ENCODE measurements at places on chromosomes 13 and 19.

GRCh38 chr13:29170436-29171082 lies 350.4 kb downstream of the MTUS2 start:
- no peak for DNase-seq

GRCh38 chr13:27973291-27973690 lies 4.2 kb upstream of the CDX2 start:
- DNase-seq, result no peak

GRCh38 chr13:75299913-75300862 lies 181.8 kb downstream of the TBC1D4 start:
- DNase-seq, result no peak

DNA sequence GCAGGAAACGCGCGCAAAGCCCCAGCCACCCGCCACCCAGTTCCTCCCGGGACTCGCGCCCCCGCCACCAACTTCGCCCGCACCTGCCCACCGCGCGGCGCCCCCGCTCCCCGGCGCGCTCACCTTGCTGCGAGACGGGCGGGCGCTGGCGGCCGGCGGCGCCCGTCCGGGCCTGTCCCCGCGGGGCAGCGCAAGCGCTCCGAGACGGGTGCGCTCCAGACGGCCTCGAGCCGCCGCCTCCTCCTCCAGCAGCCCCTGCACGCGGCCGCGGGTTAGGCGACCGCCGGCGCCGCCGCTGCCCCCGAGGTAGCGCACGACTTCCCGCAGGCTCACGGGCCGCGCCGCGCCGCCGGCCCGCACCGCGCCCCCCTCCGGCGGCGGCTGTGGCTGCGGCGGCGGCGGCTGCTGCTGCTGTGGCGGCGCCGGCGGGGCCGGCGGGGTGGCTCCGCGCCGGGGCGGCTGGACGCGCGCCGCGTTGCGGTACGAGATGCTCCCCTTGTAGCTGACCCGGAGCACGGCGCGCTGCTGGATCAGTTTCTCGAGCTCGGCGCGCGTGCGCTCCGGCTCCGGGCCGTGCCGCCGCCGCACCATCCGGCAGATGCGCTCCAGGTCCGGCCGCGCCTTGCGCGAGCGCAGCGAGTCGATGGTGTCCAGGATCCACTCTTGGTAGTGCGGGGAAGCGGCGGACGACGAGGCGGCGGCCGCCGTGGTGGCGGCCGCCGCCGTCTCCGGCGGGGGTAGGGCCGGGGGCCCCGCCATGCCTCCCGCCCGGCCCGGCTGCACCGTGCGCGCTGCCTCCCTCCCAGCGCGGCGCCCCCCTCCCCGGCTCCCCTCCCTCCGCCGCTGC lies 666 bp downstream of the SAMD1 start:
- peak; percentile 79 for DNase-seq

- DNase-seq, result no peak
Observed at GRCh38 chr13:109144693-109145437, 515.5 kb downstream of the MYO16 start.

- DNase-seq, result no peak
Observed at GRCh38 chr19:49428547-49429451, 3.6 kb downstream of the GFY start.

DNA sequence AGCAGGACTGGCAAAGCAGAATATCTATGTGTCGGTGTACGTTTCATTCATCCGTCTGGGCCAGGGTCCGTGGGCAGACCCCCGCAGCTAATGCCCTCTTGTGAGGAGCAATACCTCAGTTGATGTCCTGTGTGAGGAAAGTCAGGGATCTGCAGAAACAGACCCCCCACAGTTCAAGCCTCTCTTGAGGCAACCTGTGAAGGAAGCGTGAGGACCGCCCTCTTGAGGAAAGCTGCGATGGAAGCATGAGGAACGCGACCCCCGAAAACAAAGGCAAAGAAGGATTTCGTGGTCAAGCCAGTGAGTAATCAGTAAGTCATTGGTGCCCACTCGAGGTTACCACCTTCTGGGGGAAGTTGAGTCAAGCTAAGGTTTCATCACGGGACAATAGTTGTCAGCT lies 20.9 kb upstream of the ZNF83 start:
- no peak for DNase-seq

GRCh38 chr19:1455002-1455335 lies 5.0 kb downstream of the APC2 start:
- DNase-seq, result no peak

DNA sequence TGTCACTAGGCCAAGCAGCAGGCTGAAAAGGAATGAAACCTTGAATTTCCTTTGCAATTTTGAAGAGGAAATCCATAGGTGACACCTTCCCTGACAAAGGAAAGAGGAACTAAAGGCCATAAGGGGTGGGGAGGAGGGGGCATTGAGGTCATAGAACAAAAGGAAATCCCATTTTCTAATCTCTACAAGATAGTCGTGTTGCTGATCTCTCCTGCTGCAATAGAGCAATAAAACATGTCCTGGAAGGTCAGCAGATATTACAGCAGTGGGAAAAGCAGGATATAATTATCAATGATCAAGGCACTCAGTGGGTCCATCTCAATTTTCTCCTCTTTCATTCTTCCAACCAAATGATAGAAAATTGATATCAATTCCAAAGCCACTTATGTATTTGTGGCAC lies 20.3 kb upstream of the RAP2A start:
- DNase-seq, result no peak

DNA sequence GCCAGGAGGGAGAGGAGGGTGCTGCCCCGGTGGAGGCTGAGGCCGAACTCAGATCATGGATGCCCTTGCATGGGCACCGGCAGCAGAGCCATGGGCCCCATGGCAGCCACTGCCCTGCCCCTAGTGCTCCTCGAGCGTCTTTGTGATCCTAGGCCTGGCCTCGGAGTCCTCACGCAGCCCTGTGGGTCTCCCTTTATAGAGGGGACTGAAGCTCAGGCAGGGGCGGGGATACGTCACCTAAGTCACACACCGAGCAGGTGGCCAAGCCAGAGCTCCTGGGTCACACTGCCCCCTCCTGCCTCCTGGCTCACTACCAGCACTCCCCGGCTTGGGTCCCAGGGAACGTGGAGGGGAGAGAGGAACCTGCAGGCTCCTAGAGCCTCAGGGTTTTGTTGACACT lies 28.7 kb downstream of the DHX34 start:
- DNase-seq, result peak; percentile 44

DNA sequence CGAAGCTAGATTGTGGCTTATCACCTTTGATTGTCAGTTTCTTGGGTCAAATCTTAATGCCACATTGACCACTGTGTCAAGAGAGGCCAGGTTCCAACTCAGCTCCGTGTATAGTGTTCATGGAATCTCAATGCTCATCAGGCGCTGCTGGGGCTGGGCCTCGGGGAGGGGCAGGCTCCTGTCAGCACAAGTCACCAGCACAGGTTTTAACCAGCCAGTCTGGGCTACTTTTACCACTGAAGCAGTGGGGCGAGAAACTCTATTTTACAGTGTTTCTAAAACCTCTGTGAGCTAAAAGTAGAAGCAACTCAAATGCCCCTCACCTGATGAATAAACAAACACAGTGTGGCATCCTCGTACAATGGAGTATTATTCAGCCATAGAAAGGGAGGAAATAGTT lies 118.7 kb upstream of the GJB6 start:
- DNase-seq, result no peak

DNA sequence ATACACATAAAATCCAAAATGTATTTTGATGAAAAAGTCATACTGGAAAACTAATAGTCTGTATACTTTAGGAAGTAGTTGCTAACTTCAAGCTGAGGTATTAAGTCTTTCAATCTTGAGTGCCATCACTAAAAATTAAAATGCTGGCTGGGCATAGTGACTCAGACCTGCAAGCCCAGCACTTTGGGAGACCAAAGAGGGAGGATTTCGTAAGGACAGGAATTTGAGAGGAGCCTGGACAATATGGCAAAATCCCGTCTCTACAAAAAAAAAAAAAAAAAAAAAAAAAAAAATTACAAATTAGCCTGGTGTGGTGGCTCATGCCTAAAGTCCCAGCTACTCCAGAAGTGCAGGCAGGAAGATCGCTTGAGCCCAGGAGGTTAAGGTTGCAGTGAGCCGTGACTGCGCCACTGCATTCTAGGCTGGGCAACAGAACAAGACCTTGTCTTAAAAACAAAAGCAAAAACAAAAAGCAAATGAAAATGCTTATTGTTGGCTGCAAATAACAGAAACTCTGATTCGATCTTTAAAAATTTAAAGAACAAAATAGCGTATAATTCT lies 1994.2 kb upstream of the PCDH20 start:
- no peak for DNase-seq

GRCh38 chr13:77876176-77876575 lies 42.5 kb downstream of the EDNRB start:
- DNase-seq, result no peak

DNA sequence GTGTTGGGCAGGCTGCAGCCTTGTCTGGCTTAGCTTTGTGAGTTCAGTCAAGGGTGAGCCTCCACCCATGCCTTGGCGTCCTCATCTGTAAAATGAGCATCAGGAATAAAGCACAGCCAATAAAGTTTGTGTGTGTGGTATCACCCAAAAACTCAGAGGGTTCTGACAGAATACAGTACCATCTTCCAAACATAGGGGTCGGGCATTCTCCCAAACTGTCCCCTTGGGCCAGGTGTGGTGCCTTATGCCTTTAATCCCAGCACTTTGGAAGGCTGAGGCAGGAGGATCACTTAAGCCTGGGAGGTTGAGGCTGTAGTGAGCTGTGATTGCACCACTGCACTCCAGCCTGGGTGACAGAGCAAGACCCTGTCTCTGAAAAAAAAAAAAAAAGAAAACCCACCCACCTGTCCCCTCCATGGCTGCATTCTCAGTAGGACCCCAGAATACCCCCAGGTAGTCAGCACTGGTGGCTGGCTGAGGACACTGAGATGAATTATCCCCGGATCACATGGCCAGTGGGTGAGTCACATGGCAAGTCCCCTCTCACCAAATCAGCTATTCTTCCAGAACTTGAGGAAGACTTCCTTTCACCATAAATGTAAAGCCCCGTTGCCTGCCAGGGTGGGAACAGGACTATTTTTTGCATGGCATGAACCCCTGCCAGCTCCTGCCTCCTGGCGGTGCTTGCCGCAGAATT lies 18.6 kb downstream of the POP4 start:
- no peak for DNase-seq

DNA sequence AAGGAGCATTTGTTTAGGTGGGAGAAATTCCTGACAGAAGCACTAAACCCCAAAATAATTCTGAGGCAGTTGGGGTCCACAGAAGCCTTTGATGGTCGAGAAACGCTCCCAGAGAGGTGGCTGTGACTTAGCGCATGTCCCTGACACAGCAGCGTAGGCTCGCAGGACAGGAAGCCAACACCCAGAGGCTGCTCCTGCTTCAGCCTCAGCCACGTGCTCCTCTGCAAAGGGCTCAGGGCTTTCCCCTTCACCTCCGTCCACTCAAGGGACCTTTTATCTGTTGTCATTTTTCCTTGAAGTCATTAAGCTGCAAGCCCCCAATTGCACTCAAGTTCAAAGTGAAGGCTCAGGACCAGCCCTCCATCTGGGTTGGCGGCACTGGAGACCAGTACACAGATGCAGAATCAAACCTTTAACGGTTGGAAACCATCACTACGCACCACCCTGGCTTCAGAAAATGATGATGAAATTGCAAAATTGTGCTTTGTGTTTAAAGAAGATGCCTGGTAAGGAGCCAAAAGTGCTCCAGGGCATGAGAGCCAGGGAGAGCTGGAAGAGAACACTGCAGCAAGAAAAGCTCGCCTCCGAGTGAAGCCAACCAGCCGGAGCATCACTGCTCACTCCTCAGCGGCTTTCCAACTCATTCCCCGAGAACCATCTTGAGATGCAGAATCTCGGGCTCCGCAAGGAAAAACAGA lies 219.6 kb downstream of the RAP2A start:
- no peak for DNase-seq

- no peak for DNase-seq
Observed at GRCh38 chr19:47215581-47215980, 15.4 kb downstream of the BBC3 start.

DNA sequence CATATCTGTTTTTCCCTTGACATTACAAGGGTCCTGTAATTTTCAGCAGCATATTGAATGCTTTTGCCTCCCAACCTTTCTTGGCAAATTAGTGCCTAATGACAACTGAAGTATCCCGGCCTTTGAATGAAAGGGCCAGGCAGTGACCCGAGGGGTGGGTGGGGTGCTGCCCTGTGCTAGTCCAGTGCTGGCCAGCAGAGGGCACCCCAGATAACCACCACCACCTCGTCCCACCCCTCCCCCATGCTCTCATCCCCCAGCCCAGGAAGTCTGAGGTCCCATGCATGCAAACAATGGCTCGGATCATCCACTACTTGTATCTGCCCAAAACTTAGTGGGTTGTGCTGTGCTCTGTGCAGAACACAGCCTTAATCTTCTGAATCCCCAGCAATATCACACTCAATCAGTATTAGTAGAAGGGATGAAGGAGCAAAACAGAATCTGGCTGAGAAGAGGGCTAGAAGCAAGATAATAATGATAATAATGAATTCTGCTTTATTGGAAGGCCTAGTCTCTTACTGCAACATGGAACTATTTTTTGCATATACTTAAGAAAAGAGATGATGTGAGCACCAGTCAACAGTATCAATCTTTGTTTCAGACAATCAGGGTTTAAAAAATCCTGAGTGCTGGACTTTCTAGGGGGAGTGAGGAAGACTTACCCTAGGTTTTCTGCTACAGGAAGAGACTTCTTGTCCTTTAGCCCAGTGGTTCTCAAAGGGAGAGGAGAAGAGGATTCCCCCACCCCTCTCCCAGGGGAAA lies 3.8 kb downstream of the ATP12A start:
- peak; percentile 79 for DNase-seq

- DNase-seq, result no peak
Observed at GRCh38 chr13:51318015-51318414, 21.5 kb upstream of the SERPINE3 start.

DNA sequence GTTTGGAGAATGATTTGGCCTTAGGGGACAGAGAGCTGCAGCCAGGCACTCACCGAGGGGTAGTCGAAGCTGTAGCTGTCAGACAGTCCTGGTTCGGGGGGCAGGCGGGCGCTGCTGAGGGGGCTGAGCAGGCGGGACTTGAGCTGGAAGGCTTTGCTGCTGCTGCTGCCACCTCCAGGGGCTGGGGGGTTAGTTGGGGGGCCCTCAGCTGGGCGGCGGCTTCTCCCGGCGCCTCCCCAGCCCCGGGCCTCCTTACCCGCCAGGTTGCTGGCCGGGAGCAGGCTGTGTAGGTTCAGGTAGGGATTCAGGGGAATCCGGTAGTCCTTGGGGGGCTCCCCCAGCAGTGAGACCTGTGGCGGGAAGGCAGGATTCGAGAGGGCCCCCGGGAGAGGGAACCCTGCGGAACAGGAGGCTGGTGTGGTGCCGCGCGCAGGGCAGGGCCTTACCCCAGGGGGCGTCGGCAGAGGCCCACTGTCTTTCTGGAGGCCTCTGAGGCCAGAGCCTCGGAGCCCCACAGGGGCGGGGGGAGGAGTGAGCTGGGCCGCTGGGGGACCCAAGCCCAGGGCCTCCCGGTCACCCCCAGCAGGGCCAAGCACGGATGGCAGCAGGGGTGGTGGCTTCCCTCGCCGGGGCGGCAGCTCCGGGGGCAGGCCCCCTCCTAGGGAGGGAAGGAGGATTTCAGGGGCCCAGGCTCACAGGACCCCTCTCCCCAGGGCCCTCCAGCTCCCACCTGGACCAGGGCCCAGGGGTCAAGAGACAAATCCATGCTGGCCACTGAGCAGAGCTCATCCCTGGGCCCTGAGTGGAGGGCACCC lies 5.0 kb upstream of the FDX2 start:
- DNase-seq, result peak; percentile 28

DNA sequence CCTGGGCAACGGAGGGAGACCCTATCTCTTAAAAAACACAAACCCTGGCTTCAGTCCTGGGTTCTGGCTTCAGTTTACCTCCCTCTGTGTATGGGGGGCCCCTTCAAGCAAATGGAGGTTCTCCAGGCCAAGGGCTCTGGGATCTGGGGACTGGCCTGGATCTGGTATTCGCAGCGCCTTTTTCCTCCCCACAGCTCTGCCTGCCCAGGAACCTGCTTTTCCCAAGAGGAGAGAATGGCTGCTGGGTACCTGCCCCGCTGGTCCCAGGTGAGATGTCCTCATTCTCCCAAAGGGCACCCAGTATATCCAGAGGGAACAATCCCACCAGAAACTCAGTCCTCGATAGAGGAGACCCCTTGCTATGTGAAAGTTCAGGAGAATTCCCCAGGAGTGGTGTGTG lies 3.2 kb downstream of the ZNF554 start:
- DNase-seq, result no peak

Measured in Right ventricle myocardium inferior (tissue), 1 donor.